ENCODE measurements at places on chromosomes 6 and 20.

- no peak for DNase-seq
Observed at GRCh38 chr6:33737267-33738026, 9.3 kb downstream of the IP6K3 start.

GRCh38 chr6:143174951-143175350 lies 114.3 kb downstream of the AIG1 start:
- no peak for DNase-seq

- no peak for DNase-seq
Observed at GRCh38 chr6:16651871-16652270, 109.4 kb downstream of the ATXN1 start.

DNA sequence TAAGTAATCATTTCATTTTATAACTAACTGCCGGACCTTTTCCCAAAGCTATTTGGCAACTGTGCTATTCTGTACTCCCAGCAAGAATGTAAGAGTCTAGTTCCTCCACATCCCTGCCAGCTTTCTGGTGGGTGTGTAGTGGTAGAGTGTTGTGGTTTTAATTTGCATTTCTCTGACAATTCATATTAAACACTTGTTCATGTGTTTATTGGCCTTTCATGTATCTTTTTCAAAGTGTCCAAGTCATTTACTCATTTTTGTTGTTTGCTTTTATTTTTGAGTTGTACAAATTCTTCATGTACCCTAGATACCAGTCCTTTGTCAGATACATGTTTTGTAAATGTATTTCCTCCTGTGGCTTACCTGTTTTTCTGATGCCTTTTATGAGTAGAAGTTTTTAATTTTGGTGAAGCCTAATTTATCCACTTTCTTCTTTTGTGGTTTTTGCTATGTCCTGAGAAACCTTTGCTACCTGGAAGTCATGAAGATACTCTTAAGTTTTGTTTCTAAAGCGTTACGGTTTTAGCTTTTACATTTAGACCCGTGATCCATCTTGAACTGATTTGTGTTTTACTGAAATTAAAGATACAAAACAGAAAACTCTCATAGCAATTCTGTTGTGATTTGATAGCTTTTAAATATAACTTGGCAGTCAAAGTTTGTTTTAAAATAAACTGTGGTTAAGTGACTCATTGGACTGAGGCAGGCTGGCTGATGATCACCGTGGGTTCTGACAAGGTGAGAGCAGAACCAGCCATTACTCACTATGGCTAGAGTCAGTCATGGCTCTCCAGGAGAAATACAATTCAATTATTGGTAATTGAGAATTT lies 8.0 kb downstream of the MYLIP start:
- peak; percentile 32 for DNase-seq

- no peak for DNase-seq
Observed at GRCh38 chr20:48105526-48105925, 320.2 kb upstream of the SULF2 start.

DNA sequence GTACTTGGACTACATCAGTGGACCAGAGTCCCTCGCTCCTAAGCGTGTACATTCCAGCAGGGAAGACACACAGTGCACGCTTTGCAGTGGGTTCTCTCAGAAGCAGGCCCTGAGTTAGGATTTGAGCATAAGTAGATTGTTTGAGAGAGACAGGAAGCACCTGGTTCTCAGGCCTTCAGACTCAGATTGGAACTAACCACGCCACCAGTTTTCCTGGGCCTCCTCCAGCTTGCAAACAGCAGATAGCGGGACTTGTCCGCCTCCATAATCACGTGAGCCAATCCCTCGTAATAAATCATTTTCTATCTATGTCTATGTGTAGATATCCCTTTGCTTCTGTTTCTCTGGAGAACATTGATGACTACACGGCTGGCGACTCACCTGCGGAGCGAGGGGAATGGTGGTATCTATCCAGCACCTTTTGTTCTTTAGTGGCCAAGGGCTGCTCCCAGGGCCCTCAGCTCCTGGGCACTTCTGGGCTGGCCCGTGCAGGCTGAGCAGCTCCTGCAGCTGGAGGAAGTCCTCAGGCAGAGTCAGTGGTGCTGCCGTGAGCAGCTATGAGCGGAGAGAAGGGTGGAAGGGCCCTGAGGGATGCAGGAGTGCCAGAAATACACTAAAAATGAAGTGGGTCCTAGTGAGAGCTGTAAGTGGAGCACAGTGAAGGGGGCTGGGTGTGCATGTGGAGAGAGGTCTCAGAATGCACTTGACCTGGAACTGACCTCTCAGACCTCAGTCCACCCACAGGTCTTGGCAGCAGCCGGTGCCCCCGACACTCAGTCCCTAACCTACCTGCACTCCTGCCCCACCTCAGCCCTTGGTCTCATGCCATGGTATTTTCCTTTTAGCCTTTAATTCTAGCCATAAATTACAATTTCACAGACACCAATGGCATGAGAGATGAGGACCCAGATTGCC lies 76.9 kb downstream of the STK35 start:
- peak; percentile 9 for DNase-seq

- DNase-seq = peak; percentile 3
Observed at GRCh38 chr6:24403501-24403824, 727 bp downstream of the MRS2 start.

DNA sequence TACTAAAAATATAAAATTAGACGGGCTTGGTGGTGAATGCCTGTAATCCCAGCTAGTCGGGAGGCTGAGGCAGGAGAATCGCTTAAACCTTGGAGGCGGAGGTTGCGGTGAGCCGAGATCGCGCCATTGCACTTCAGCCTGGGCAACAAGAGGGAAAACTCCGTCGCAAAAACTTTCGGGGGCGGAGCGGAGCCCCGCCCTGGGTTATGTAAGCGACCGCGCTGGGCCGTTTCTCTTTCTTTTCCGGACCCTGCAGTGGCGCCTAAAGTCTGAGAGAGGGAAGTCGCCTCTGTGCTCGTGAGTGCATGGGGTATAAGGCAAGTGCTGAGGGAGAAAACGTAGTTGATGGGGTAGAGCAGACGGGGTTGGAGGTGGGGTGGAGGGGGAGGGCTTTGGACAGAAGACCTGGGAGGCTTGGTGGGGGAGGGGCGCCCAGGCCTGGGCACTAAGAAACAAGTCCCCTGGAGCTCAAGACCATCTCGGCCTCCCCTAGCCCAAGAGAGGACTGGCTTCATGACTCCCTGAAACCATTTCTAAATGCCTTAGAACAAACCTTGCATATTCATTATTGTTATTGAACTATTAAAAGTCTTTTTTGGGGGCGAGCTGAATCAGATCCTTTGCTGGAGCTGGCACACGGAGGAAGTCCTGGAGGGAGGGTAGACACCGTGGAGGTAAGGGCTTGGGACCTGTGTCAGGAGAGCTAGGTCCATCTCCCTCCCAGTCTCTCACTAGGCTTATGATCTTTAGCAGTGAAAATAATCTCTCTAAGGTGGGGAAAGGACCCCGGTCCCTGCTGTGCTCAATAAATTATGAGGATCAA lies 2.7 kb upstream of the MICA start:
- DNase-seq = peak; percentile 36

DNA sequence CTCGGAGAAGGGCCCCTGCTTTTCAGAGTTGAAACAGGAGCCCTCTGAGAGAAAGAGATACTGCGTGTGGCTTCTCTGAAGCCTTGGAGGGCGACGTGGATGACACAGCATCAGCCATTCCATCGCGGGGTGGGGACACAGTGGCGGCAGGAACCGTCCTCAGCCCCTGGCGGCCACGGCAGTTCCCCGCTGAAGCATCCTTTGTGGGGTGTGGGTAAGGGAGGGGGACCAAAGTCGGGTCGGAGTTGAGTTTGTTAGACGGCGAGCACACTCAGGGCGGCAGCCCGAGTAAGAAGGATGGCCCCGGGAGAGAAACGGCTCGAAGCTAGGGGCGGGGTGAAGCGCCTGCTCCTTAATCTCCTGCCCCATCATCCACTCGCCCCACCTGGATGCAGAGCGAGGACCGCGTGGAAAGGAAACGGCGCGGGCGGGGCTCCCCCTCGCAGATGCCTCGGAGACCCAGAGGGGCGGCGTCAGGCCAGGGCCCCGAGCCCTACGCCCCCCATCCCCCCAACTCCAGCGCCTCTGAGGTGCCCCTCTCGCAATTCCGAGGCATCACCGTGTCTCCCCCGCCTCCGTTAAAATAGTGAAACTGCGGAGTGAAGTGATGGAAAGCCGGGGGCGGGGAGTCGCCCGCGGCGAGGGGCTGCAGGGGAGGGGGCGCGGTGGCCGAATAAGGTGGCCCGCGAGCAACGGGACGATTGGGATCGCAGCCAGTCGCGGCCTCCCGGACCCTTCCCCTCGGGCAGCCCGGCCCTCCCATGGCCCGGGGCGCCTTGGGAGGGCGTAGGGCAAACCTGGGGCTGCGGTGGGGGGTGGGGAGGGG lies 796 bp upstream of the RREB1 start:
- peak; percentile 27 for DNase-seq

DNA sequence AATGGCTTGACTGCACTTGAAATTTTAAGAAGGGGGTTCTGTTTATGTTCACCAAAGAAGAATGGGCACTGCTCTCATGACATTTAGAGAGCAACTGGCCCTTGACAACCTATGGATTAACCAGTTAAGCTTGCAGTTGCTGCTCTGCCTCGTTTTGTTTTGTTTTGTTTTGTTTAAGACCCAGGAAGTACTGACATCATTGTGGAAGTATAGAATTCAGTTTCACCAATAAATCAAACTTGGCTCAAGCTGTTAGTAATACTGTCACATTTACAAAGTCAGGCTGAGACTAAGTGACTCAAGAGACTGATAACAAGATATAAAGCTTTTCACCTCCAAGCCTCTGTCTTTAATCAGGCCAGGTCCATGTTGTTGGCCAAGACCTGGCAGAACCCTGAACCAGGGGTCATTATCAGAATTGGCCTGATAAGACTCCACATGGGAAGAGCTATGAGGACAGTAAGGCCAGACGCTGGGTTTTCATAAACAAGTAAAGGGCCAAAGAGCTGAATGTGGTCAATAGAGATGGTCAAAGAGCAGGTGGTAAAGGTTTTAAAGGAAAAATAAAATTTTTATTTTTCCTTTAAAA lies 99.4 kb upstream of the VGLL2 start:
- DNase-seq = no peak

DNA sequence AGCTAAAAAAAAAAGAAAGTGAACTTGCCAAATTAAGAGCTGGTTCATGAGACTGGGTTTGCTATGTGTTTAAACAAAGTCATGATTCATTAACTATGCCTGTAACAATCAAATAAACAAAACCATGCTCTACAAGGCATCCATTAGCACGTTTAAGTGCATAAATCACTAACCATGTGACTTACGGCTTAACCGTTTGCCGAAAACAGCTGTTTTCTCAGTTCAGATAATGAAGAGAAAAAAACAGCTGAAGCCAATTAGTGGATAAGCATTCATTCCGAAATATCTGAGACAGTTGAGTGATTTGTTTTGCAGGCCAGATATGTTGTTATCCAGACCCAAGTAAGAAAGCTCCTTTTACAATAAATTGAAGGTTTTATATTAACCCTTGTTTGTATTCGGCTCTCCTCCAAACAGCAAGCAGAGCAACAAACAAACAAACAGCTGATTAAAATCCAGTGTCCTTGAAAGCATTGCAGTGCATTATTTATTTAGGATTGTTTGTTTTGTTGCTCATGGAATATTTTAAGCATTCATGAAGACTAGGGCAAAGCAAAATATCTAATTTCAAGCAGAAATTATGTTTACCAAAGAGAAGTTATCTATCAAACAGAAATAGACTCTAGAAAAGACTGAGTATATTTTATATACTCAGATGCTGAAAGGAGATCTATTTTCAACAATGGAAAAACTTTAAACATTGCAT lies 343.5 kb downstream of the RFPL4B start:
- peak; percentile 94 for DNase-seq

DNA sequence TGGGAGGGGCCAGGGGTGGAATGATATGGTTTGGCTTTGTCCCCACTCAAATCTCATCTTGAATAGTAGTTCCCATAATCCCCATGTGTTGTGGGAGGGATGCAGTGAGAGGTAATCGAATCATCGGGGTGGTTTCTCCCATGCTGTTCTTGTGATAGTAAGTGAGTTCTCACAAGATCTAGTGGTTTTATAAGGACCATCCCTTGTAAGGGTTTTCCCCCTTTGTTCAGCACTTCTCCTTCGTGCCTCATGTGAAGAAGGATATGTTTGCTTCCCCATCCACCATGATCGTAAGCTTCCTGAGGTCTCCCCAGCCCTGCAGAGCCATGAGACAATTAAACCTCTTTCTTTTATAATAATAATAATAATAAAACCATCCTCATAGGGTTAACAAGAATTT lies 88.8 kb upstream of the PRND start:
- DNase-seq = no peak

DNA sequence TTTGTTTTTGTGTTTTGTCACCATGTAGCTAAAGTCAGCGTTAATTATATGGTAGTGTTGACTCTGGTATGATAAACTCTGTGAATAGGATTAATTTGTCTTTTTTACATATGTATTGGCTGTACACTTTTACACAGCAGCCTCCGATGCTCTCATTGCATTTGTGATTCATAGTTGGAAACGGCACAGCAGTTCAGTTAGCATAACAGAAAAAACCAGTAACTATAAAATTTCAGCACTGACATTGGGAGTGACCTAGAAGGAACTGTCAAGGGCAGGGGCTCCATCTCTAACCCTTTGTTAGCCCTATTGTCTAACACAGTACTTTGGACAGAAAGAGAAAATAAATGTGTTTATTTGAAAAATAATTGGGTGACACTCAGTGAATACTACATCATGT lies 5.6 kb upstream of the BEND6 start:
- no peak for DNase-seq

- DNase-seq = no peak
Observed at GRCh38 chr6:163686301-163686700, 271.8 kb downstream of the QKI start.

- no peak for DNase-seq
Observed at GRCh38 chr6:45365036-45365435, 12.7 kb downstream of the SUPT3H start.

DNA sequence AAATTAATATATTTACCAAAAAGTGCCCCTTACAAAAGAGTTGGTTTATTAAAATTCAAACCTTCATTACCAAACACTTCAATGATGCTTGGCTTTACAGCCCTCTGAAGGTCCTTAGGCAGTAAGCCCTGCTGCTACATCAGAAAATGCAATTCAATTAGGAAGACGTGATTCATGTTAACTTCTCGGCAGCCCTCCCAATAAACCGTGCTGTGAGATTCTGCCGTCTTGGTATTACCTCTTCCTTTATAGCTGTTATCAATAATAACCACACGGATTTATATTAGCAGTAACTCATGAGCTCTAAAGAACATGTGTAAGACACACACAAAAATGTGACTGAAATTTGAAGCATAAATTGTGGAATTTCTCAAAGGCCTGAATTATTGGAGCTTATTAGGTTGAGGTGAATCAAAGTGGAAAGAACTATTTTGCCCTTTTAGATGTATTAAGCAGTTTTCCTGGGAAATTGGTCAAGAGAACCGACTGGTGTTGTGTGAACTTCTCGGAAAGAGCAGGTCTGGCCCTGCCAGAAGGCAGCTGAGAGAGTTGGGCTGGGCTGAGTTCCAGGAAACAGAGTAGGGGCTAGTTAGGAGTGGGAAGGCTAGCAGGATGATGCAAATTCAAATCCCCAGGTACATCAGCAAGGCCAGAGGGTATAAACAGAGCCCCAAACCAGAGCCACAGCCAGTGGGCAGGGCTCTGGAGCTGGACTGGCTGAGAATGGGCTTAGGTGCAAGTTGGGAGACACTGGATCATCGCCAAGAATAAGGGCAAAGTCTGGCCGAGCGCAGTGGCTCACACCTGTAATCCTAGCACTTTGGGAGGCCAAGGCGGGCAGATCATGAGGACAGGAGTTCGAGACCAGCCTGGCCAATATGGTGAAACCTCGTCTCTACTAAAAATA lies 33.1 kb downstream of the FGD2 start:
- peak; percentile 25 for DNase-seq

GRCh38 chr20:11012975-11013374 lies 339.2 kb upstream of the JAG1 start:
- DNase-seq = peak; percentile 19

All from skin of body (tissue), 3 donors.